ENCODE measurements at places on chromosomes 11 and 22.

DNA sequence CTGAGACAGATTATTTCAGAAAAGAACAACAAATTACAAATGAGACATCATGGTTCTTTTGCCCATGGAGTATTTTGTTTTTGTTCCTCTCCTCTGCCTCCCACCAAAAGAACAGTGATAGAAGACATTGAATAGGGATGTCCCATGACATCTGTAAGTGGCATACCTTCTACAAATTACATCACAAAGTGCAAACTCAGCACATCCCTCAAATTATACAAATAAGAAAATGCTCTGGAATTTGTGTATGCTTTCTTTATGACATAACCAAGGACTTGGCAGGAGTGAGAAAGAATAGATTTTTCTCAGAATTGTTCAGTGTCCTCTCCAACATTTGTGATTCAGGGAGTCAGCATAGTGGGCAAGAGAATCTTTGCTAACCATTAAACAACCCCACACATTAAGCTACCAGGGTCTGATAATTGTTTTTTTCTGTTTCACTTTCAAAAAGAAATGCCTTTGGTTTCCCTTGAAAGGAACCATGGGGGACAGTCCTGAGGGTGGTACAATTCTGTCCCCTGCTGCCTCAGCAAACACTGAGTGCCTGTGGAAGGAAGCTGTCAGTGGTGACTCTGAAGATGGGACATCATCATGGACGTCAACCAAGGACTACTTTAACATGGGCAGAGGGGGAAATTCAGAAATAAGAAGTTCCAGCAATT lies 430.3 kb downstream of the AASDHPPT start:
- DNase-seq: no peak

DNA sequence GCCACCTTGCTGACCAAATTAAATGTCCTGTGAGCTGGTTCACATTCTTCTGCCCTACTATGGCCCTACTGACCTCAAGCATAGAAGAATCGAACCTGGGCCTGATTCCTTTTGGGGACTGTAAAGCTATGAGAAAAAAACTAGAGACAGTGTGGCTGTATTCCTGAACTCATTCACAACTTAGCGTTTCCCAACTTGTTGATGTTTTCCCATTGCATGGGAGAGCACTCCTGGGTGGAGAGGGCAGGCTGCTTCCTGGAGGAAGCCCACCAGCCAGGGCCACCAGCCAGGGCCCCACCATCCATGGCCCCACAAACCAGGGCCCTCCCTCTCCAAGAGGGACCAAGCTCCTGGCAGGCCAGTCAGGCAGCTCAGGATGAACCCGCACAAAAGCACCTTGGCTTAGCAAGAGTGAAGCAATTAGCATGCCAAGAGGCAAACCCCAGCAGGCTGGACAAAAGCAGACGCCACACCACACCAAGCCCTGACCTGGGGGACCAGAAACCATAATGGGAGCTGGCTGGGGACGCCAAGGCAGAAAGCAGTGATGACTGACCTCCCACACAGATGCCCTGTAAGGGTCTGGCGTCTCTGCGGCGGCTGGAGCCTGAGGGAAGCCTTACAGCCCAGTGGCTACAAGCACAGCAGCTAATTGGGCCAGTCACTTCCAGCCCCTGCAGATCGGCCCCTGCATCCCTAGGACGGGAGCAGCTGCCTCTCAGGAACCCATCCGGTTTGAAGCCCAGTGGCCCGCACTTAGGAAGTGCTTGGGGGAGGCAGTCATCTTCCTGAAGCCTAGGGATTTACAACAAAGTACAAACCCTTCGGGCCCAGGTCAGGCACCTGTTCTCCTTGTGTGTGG lies 2.1 kb downstream of the CERK start:
- no peak for DNase-seq

DNA sequence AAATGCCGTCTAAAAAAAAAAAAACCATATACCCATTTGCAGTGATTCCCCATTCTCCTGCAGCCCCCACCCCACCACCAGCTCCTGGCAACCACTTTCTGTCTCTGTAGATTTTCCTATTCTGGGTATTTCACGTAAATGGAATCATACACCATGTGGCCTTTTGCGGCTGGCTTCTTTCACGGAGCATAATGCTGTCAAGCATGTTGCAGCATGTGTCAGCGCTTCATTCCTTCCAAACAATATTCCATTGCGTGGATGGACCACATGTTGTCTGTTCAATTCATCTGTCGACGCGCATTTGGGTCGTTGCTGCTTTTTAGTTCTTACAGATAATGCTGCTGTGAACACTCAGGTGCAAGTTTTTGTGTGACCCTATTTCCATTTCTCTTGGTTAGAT lies 14.8 kb upstream of the EMID1 start:
- no peak for DNase-seq

DNA sequence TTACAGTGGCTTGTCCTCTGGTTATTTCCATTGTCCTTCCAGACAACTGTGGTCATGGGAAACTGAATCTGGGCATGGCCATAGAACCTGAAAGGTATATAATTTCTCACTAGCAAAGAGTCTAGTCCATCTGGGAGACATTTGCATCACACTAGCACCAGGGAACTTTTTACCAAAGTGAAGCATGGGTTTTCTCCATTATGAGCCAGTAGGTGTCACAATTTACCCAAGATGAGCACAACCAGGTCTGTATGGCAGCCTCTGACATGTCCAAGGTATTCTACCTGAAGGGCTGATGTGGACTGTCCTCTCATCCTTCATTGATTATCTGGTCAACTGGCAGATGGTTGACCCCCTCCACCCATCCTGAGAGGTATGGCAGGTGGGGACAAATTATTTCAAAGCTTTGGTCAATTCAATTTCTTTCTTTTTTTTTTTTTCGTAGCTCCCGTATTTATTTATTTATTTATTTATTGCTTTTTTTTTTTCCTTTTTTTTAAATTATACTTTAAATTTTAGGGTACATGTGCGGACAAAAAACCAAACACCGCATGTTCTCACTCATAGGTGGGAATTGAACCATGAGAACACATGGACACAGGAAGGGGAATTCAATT lies 425.9 kb downstream of the TMEM135 start:
- no peak for DNase-seq

DNA sequence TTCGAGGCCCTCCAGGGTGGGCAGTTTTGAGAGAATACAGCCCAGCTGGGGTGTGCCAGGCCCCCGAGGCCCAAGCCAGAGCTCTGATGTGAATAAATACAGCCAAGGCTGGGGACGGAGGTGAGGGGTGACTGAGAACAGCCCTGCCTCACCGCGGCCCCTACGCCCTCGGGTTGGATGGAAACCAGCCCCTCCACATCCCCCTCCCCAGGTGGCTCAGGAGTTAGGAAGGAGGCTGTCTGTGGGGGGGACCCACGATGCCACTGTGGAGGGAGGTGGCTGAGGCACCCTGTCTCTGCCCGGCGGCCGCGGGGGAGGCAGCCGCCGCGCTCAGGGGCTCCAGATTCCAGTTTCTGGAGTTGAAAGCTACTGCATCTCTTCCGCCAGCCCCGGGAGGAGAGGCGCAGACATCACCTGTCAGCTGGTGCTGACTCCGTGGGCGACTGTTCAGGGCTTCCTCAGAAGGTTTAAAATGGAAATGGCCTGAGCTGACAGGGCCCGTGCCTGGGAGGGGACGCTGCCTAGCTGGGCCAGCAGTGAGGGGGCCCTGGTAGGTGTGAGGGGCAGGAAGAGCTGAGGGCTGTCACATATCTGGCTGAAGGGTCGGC lies 1.4 kb downstream of the FLRT1 start:
- DNase-seq: no peak
